Stimulated activated CD4-positive, alpha-beta T cell treated with anti-CD3 and anti-CD28 coated beads, Interleukin-2, amount 100 ng/mL, for 24 hours (primary cell): ENCODE measurements at places on chromosomes 12 and 14.
A peak's percentile ranks its signal among the peaks of the same experiment; 100 is the strongest.

GRCh38 chr14:96146131-96146771 lies 58.4 kb upstream of the BDKRB2 start:
- no peak for DNase-seq

GRCh38 chr12:130513556-130513955 lies 175.9 kb downstream of the PIWIL1 start:
- DNase-seq = no peak

DNA sequence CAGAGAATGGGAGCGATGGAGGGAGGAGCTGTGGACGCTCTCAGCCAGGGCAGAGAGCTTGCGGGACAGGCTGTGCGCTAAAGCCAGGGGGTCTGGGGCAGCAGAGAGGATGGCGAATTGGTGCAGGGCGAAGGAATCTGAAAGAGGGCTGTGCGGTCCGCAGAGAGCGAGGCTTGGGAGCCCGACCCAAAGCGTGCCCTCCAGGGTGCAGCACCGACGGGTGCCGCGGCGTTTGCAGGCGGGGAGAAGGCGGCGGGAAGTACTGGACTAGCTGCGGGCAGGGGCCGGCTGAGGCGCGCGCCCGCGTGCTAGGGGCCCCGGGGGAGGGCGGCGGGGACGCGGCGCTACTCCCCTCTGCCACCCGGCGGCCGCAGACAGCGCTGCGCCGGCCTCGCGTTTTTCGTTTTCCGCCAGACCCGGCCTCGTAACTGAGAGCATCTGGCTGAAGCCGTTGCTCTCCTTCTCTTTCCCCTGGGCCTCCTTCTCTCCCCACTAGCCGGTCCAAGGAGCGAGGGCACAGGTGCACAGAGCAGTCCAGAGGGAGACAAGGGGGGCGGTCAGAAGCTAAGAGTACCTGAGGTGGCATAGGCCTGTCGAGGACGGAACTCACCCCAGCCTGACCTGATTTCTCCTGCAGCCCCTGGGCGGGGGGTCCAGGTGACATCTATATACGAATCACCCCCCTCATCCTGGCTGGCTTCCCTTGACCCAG lies 24.9 kb downstream of the SLC6A12 start:
- DNase-seq = peak; percentile 63

DNA sequence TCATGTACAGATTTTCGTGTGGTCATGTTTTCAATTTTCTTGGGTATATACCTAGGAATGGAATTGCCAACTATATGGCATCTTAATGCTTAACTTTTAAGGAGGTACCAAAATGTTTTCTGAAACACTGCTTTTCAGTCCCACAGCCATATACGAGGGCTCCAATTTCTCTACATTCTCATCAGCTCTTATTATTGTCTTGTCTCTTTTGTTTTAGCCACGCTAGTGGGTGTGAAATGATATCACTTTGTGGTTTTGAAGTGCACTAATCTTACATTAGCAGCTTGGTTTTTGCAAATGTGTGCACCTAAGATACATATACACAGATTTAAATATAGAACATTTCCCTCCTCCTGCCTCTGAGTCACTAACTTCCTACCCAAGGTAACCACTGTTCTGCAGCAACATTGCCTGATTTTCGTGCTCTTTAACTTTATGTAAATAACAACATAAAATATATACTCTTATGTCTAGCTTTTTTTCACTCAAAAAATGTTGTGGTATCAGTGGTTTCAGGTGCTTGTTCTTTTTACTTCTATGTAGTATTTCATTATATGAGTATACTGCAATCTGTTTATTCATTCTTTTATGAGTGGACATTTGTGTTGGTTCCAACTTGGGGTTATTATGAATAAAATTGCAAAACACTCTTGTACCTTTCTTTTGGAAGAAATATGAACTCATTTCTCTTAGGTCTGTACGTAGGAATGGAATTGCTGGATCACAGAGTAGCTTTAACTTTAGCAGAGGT lies 73.1 kb downstream of the ZFP36L1 start:
- DNase-seq = no peak

GRCh38 chr14:61609884-61610283 lies 85.4 kb upstream of the HIF1A start:
- no peak for DNase-seq

DNA sequence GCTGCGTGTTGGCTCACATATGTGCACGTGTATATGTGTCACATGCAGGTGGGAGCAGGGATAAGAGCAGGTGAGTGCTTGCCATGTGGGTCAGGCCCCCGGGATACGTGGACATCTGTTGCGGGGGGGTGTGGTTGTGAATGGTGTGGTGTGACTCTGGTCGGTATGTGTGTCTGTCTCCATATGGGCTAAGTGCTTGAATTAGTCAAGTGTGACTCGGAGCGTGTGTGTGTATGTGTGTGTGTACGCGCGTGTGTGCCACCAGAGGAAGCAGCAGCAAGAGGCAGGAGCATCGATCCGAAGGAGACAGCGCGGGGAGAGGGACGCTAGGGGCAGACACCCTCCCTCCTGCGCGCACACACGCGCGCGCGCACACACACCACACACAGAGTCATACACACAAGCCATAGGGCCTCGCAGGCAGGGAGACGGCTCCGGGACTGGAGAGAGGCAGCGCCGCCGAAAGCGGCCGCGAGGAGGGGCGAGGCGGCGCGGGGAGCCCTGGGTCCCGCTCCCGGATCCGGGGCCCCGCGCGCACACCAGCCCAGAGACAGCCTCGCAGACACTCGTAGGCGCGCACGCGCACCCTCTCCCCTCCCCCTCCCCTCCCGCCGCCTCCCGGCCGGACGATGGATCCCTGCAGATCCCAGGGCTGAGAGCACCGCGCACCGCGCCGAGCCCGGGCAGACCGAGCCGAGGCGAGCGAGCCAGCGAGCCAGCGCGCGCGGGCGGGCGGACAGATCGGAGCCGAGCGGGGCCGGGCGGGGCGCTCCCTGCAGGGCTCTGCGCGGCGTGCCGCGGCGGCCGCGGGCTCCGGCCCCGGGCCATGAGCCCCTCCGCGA lies at the start of gene ASIC1:
Gene ASIC1, plus strand, starts transcription at position 597 of the 842 bp plus-strand sequence. CDS start 1,171 bp downstream, outside the sequence.
- peak; percentile 69 for DNase-seq

GRCh38 chr12:127149226-127149964 lies 1117.6 kb upstream of the TMEM132C start:
- no peak for DNase-seq
